Anterior cingulate cortex (tissue), 58 donors: ENCODE measurements at places on chromosomes 1 and 21.

- DNase-seq: no peak
Measured at GRCh38 chr1:87926921-87927320, 598.2 kb downstream of the LMO4 start.

DNA sequence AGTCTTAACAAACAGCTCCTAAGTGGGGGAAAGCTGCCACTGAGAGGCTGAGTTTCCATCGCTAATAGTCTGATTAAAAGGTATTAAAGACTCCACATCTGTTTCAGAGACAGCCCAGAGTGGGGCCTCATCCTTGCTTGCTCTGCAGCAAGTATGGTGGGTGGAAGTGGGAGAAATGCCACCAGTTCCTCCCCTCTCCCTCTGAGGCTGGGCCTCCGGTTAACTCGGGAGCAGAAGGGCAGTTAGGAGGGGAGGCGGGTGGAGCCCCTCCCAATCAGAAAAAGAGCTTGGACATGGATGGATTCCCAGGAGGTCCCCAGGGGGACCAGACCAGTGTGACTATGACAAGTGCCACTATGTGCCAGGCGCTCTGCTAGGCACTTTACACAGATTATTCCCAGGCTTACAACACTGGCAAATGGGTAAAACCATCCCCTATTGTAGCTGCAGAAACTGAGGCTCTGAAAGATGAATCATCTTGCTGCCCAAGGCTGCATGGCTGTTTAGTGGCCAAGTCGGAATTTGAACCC lies 11.4 kb upstream of the ASCL5 start:
- DNase-seq: no peak

DNA sequence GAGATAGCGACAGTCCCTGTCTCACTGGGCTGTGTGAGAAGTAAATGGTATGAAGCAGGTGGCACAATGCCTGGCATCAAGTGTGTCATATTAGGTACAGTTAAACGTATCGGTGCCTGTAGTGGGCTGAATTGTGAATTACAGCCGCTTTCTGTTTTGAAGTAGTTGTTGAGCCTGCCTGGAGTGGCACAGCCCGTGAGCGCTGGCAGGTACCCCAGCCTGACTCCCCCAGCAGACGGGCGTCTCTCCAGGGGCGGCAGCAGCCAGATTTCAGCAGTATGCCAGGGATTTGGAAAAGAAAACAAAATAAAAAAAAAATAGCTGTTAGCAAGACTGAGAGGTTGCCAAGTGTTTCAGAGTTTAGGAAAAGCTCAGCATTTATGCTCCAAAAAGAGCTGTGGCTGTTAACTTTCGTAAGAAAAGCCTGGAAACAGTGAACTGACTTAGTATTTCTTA lies 26.6 kb upstream of the GPR153 start:
- DNase-seq: peak; percentile 20

DNA sequence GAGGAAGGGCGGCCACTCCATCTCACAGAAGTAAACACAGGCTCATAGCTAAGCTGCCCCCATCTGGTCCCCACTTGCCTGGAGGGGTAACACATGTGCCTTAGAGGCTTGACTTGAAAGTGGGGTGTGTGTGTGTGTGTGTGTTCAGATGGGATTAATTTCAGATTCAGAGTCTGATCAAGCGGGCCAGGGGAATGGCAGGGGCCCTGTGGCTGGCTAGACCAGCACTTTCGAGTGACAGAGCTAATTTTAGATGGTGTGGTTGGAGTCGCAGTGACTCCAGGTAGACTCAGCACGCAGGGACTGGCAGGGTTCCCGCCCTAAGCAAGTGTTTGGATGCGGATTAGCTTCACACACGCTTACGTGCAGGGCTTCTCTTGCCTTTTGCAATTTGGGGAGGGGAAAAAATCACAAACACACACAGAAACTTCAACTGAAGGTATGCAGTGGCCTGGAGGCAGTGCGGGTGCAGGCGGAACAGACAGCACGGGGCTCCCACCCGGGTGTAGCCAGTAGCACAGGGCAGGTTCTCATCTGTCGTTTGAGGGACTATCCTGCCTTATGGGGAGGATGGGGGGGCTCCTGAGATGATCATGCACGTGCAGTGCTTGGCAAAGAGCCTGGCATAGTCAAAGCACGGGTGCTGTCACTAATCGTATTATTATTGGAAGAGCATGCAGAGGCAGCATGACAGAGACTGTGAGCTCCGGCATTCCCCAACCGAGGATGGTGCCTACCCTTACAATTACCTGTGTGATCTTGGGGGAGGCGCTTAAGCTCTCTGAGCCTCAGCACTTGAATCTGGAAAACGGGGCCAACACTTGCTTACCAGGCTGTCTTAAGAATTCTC lies 1.3 kb downstream of the EDN2 start:
- DNase-seq: no peak

DNA sequence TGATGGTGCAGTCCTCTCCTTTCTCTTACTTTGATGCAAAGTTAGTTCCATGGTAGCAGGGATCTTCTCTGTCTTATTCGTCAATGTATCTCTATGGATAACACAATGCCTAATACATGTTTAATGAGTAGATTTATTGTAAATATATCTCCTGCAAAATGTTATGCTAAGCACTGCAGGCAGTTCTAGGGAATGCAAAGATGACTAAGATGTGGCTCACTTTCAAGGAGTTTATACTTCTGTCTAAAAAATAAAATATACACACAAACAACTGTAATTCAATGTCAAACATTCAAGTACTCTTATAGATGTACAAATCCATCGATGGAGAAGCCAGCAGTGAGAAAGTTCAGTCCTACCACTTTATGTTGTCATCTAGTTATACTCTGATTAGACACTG lies 194.3 kb downstream of the KCTD3 start:
- no peak for DNase-seq

- DNase-seq: no peak
Measured at GRCh38 chr21:44983421-44984206, 43.8 kb downstream of the SLX9 start.

- DNase-seq: no peak
Measured at GRCh38 chr21:45299864-45300785, 12.4 kb upstream of the POFUT2 start.

- no peak for DNase-seq
Measured at GRCh38 chr1:61293197-61293596, 210.8 kb downstream of the NFIA start.
